CD4-positive, alpha-beta T cell treated with Interleukin-6 at 100 ng/mL for 8 hours (primary cell): ENCODE measurements at places on chromosomes 1 and 21.

GRCh38 chr1:204126386-204126785 is 25.5 kb downstream of the ETNK2 start:
- no peak for DNase-seq

DNA sequence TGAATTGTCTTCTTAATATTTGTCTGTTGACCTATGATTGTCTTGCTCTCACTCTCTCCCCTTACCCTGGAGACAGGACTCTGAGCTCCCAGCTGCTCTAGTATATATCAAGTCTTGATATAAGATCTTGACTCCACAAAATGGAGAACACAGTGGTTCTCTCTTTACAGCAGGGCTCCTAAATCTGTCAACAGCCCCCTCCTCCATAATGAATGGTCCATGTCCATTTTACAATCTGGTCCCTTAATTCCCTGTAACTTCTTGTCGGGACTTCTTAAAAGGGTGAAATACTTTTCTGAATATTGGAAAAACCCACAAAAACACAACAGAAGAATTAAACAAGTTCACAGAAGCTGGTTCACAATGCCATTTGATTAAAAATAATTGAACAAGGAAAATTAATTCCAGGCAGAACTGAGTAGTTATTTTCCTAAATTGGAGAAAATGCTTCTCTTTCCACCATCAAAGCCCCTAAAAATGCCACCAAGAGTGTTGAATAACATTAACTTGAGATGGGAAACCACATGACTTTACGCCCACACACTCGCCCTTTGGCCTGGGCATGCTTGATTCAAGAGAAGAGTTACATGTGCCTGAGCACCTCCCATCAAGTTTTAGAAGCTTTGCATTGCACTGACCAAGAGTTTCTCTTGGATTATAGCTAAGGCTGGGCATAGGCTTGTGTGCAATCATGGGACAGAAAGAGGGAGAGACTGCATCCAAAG is 109.8 kb downstream of the TOMM20 start:
- no peak for DNase-seq

DNA sequence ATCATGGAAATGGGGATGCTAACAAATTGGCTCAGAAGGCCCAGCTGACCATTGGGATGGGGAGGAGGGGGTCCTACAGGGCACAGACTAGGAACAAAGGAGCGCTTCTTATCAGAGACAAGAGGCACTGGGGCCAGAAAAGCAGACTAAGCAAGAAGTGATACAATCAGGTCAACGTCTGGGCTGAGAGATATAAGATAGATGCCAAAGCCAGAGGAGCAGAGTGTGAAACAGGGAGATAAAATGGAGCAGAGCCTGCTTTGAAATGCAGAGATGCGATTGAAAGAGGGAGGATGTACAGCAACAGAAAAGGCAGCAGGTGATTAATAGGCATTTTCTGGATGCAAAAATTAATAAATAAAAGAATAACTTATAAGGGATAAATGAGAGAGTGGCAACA is 127.5 kb upstream of the SAMSN1 start:
- no peak for DNase-seq

- DNase-seq, result no peak
These were observed 15.4 kb downstream of the FLVCR1 start for GRCh38 chr1:212873518-212873917.

DNA sequence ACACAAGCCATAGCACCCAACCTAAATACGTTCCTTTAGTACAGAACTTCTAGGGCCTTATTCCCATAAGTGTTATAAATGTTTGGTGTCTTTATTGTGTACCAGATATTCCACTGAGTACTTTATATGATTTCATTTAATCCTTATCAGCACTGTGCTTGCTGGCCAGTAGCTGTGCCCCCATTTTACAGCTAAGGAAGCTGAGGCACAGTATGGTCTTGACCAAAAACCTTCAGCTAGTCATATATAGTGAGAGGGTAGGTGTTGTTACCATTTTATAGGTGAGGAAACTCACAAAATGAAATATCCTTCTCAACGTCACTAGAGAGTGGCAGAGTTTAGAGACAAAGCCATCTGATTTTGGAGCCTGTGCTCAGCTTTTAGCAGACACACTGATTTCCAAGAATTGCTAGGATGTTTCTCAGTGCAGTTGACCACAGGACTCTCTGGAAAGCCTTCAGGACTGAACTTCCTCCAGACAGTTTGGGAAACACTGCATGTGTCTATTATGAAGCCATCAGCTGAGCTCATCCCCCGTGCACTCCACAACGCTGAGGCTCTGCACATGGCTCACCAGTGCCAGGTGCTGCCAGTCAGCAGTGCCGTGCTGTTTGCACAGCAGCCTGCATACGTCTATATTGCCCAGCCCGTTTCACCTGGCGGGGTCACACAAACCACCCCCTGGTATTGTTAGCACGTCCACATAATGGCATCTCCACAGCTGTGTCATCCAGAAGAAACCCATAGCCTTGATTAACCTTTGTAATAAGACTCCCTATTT is 15.4 kb downstream of the NPPA start:
- DNase-seq, result no peak

- DNase-seq, result no peak
These were observed 61.1 kb downstream of the SSBP3 start for GRCh38 chr1:54345116-54345515.

DNA sequence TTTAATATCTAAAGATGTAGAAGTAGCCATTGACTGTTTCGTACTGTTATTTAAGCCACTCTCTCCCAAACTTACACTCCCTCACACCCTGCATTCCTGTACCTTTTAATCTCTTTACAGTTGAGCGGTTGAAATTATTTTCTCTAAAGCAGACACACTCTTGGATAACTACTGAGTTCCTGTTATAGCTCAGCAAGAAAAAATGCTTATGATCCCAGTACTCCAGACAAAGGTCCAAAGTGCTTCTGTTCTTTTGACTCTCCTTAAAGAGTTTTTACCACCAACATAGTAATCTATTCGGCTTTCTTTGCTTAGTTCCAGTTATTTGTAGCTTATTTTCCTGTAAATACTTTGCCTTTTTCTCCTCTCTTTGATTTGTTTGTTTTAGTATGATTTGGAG is 100.1 kb downstream of the ATF6 start:
- DNase-seq, result no peak

DNA sequence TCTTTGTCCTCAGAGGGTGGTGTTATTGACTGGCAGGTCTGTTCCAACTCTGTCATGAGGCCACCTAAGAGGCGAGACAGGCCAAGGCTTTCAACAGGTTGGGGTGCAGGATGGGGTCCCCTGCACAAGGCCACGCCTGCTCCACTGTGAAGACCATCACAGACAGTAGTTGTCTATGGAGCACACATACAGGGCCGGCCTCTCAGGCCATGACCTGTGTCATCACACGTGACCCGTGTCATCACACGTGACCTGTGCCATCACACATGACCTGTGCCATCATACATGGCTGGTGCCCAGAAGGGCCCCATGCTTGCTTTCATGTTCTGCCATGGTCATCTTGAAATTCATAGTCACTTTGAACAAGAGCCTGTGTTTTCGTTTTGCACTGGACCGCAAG is 91.9 kb downstream of the ARHGEF10L start:
- no peak for DNase-seq

DNA sequence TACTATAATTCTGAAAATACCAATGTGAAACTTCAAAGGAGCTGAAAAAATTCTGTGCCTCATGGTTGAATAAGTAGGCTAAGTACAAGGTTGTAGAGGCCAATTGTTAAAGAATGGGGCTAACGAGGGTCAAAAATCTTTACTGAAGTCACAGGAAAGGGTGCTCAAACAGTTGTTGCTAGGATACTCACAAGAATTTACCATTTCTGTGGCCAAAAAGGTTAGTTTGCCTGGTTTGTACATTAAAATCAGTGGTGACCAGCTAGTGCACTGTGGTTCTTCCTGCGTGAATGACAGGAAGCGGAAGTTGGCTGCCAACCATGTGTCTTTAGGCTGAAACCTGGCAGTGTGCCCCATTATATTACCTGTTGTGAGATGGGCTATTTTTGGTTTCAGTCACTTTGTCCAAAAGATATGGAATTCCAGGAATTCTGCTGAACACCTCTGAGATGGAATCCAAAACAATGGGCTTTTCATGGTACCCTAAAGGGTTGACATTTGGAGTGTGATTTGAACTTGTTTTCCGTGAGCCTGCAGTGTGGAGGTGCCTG is 13.5 kb downstream of the MAP3K21 start:
- no peak for DNase-seq

DNA sequence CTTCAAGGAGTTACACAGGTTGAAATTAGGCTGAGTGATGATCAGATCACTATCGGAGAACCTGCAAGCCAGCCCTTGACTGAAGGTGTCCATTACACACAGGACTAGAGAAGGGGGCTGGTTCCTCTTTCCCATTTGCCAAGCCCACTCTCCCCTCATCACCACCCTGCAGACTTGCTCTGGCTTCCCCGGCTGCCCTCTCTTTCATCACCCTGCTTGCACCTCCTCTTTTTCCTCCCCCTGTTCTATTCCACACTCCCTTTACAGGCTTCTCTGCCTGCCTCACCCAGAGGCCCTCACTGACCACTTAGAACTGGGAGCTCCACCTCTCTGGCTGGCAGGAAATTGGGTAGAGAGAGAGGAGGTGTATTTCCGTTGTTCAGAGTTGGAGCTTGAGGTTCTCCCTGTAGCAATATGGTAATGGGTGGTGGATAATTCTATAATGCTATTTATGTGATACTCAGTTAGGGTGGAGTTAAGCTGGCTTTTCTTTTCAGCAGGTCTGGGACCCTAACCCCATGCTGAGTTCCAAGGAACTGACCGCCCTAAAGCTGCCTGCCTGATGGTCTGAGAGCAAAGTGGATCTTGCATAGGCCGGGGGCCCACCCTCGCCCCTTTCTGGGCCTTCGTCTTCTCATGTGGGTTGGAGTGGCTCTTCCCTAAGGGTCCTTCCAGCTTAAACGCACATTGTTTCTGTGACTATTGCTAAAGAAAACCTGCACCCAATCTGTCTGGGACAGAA is 111.8 kb upstream of the ADAR start:
- no peak for DNase-seq

DNA sequence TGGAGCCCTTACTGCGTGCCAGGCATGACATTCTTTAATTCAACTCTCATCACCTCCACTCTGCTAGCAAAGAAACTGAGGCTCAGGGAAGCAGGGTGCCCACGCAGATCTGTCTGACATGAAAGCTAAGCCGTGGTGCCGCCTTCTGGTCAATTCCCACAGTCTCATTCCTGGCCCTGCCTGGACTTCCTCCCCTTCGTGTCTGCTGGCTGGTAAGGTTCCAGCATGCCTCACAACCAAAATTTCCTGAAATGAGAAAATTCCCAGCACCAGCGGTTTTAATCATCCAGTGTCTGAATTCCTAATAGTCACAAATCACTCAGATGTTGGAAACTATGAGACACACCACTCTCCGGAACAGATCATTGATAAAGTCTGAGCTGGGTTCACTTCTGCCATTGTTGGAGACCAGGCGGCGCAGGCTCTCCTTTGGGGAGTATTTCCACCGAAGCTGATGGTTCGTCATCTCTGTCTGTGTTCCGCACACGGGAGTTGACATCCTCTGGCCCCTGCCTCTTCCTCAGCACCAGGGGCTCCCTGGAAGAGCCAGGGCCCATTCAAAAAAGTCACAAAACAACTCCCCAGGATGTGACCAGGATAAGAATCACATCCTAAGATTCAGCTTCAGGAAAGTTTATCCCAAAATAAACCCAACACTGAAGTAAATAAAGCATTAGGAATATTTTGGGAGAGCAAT is 167.7 kb downstream of the PLPP3 start:
- no peak for DNase-seq

DNA sequence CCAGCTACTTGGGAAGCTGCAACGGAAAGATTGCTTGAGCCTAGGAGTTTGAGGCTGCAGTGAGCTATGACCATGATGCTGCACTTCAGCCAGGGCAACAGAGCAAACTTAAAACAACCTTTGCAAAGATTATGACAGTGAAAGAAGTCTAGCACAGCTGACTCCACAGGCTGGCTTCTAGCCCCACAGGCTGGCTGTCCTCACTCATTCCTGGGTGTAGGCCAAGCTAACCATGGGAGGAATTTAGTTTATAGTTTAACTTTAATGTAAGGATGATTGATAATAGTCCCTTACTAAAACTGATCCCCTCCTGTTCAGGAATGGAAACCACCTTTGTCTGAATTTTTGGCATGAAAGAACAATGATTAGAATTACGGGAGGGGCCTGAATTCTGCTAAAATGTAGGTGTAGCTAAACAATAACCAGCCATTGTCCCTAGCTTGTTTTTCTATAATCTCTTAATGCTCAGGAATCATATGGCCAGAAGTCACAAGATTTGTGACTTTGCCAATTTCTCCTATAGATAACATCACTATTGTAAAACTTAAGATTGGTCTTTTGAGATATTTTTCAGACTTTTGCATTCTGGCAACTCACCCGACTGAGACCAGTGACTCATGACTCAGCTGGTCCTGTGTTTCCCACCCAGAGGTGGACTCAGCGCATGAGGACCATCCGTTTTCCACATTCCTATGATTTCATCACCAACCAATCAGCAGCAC is 28.1 kb upstream of the SGIP1 start:
- no peak for DNase-seq

DNA sequence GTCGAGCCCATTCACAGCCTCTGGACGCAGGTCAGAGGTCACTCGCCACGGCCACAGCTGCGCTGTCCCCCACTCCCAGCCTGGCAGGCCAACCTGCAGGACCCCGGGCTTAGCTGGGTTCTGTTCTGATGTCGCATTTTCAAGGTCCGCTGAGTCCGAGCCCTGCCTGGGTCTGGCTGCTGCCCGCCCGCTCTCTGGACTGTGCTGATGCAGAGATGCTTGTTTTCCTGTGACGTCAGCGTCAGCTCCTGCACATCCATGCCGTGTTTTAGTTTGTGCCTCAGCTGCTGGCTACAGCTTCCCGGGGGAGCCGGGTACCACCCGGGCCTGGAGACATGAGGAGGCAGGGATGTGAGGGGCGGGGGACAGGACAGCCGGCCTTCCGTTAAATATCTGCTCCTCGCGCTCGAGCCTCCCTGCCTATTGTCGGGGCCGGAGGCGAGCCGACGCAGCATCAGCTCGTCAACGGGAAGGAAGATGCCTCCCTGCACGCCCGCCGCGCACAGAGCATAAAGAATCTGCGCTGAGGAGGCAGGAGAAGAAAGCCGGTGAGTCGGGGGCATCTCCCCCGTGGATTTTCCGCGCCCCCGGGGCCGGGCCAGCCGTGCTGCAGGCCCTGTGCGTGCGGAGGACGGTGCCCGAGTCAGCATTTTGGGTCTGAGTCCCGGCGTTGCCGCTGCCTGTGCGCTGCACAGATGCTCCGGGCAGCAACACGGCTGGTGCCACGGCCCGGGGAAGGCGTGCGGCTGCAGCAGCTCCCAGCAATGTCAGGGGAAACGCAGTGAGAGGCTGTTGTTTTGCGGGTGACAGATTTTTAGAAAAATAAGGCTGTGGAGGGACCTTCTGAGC is 23.4 kb downstream of the PRKCZ start:
- DNase-seq, result no peak

DNA sequence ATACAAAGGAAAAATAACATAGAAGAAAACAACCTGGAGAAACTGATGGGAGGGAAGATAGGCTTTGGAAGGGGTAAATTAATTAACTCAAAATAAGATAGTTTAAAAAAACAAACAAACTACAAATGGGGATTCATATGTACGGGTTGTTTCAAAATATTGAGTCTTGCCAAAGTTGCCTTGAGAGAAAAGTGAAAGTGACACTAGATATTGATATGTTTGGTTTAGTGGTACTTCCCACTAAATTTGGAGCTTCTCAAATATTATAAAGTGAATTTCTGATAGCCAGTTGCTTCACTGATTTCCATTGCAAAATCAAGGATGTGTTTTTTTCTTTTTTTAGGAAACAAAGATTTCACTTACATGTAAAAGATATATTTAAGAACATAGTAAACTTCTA is 149.5 kb upstream of the RUNX1 start:
- DNase-seq, result no peak

- DNase-seq, result no peak
These were observed 101.3 kb downstream of the DHRS3 start for GRCh38 chr1:12516741-12517140.

GRCh38 chr1:103266036-103266435 is 157.7 kb upstream of the COL11A1 start:
- no peak for DNase-seq
